ENCODE measurements at places on chromosomes 11 and 22.
A peak's percentile ranks its signal among the peaks of the same experiment; 100 is the strongest.

DNA sequence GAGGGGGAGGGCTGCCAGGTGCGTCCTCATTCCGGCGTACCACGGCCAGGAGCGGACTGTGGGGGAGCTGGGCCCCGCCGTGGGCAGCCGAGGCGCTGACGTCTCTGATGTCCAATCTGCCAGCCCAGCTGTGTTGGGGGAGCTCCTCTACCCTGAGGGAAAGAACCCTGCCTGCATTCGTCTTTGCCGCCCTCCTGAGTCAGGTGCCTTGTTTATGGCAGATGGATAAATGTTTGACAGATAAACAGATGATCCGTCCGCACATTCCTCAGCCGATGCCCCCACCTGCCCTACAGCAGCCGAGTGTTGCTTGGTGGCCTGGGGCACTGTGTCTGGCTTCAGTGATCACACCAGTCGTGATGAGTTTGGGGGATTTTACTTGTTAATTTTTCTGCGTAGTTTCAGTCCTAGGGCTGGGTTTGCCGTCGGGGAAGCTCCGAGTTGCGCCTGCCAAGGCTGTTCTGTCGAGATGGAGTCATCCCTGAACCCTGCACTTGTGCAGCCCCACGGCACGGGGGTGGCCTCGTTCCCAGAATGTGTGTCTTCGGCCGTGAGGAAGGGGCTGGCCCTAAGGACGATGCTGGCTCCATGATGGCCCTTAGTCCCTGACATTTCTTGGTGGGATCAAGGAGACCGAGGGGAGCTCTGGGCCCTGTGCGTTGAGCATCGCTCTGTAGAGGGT, 1083.9 kb downstream of the BRD1 start:
- DNase-seq = peak; percentile 49

DNA sequence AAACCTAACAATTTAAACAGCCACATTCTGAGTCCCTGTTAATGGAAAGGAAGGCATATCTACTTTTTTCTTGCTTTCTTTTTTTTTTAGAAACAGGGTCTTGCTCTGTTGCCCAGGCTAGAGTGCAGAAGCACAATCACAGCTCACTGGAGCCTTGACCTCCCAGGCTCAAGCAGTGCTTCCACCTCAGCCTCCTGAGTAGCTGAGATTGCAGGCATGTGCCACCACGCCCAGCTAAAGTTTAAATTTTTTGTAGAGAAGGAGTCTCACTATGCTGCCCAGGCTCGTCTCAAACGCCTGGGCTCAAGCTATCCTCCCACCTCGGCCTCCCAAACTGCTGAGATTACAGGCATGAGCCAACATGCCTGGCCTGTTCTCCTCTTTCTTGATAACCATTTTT, 25.4 kb downstream of the ARFGAP3 start:
- no peak for DNase-seq

DNA sequence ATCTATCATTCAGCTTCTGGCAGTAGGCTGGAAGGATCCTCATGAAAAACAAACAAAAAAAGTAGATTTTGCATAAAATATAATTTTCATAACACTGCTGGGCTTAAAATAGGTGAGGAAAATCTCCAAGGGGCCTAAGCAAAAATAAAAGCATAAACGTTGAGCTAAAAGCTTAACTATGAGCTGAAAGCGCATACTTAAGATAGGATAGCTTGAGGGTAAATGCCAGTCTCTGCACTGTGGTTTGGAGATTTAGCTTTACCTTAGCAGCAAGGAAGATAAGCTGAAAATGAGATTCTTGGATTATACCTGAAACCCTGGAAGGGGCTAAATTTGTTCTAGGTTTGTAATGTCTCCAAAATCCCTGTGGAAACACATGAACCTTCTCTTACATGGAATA, 183.7 kb downstream of the GUCY1A2 start:
- DNase-seq = no peak

DNA sequence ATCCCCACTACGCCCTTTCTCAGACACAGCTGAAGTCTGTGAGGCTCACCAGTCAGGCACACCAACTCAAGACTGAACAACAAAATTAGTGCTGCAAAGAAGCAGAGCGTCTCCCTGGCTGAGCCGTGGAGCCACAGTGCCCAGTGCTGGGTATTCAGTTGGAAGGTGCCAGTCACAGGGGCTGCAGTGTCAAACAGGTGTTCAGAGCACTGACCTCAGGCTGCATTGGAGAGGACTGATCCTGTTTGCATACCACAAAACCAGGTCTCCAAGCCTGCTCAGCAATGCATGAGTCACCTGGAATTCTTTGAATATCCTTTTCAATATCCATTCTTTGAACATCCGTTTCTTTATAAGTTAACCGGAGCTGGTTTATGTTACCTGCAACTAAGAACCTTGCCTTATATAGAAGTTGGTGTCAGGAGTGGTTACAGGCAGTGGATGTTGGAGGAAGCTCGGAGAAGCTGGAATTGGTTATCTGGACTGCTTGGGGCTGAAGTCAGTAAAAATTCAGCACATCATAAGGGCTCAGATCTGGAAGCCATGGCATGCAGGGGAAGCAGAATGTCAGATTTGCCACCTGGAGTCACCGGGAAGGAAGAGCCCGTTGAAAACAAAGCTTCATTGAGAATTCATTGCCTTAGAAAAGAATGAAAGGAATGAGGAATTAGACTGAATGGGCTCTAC, 30.3 kb downstream of the PDGFB start:
- peak; percentile 28 for DNase-seq

- DNase-seq = no peak
These were observed 1.3 kb upstream of the NDUFC2 start for GRCh38 chr11:78080818-78081495.

All from sciatic nerve (tissue), 2 donors.